ENCODE measurements at places on chromosomes 16 and 17.

DNA sequence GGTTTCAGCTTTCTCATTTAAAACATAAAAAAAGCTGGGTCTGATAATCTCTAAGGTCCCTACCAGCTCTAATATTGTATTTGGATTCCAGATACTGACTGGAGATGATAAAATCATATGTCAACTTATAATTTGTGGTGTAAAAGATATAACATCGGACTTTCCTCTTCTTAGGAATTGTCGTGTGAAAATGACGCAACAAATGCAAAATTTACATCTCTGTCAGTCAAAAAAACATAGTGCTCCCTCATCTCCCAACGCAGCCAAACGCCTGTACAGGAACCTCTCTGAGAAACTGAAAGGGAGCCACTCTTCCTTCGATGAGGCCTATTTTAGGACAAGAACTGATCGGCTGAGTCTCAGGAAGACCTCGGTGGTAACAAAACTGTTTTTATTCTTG lies 197.3 kb downstream of the ANKFN1 start:
- no peak for DNase-seq

- no peak for DNase-seq
Observed at GRCh38 chr17:6142701-6143100, 72.5 kb downstream of the WSCD1 start.

DNA sequence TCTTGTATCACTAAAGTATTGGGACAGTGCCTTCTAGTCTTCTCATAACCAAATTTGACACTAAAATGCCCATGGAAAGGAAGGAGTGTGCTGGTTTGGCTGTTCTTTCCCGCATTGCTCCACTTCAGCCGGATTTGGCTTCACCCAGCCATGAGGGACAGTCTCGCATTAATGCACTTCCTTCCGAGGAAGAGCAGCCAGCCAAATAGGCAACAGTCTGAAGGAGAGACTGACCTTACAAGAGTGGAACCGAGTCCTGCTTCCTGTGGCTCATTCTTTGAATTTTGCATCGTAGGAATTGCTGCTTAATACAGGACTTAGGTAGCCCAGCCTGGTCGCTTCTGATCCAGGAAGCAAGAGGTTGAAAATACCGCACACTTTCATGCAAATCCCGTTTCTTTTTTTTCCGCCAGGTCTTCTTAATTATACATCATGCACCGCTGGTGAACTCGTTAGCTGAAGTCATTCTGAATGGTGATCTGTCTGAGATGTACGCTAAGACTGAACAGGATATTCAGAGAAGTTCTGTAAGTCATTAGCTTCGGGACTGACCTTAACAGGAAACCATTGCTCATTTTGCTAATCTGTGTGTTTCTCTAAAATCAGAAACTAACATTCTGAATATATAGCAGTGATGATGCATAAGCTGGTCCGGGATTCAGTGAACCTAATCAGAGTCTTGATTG lies 38.2 kb downstream of the CLEC16A start:
- no peak for DNase-seq

GRCh38 chr16:25692742-25693508 lies 1.2 kb downstream of the HS3ST4 start:
- no peak for DNase-seq

DNA sequence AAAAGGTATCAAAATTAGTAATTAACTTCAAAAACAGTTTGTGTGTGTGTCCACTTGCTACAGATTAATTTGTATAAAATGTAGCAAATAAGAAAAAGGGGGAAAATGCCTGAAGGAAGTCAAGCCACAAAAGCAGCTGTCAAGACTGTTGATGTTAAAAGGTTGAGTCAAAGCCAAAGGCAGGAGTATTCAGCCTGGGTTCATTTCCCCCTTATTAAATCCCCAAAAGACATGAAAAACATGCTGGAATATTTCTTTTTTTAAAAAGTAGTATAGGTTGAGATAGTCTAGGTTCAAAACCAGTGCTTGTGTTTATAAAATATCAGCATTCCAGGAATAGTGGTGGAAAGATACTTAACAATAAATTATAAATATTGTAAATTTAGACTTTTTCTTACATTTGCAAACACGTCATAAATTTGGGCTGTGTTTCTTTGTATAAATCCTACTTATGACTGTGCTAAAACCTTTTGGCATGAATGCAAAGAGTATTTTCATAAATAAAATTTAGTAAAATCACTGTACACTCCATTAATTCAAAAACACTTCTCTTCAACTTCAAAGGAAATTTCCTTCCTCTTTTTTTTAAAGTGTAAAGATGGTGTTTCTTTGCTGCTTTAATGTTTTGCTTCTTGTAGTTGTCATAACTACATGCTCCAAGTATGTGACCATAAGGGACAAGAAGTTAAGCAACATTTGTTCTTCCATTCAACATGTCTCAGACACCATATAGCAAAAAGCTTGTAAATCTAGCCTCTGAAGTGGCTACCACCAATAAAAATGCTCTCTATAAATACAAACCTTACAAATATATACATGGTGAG lies 72.0 kb downstream of the SKAP1 start:
- DNase-seq: no peak

DNA sequence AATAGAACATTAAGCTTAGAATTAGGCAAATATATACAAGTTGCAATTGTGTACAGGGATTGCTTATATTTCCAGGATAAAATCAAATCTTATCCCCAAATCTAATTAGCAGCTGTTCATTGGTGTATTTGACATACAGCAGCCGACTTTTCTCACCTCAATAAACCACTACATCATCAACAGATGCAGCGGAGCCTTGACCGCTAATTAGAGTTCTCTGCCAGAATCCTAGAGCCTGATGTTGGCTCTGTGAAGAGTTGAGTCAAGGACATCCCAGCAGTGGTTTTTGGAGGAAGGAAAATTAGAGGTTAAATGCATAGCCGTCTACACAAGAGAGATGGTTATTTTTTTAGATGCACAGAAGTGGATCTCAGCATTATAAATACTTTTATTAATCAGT lies 221.9 kb upstream of the CACNG5 start:
- DNase-seq: no peak

DNA sequence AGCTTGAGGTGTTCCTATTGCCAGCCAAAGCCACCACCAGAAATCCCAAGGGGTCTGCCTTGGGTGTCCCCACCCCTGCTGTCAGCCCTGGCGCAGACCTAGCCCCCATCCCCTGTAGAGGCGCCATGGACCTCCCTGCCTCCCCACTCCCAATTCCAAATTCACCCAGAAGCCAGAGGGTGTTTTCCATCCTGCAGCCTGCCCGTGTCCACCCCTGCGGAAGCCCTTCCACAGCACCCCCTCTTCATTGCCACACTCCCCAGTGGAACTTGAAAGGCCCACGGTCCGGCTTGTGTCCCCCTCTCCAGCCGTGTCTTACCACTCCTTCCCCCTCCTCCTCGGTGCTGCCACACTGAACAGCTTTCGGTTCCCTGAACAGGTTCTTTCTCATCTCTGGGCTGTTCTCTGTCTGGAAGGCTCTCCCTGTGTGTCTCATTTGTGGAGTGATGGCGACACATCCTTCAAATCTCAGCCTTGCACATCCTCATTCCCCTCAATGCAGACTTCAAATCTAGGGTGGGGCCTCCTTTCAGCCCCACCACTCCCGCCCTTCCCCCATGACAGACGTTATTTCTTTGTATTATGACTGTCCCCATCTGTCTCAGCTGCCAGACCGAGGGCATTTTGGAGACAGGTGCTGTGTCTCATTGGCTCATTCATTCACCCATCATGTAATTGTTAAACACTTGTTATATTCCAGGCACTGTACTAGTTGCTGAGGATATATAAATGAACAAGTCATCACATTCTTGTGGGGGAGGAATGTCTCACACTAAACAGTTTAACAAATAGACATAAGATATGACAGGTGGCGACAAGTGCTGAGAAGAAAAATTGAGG lies 36.3 kb downstream of the ADGRG5 start:
- DNase-seq: peak; percentile 7

- DNase-seq: peak; percentile 37
Observed at GRCh38 chr16:22898874-22899348, 84.9 kb downstream of the HS3ST2 start.

GRCh38 chr16:62342216-62342615 lies 306.0 kb upstream of the CDH8 start:
- no peak for DNase-seq

GRCh38 chr17:20300436-20300934 lies 166.9 kb downstream of the LGALS9B start:
- DNase-seq: peak; percentile 74

GRCh38 chr17:64155751-64156544 lies 26.0 kb upstream of the ERN1 start:
- peak; percentile 51 for DNase-seq

DNA sequence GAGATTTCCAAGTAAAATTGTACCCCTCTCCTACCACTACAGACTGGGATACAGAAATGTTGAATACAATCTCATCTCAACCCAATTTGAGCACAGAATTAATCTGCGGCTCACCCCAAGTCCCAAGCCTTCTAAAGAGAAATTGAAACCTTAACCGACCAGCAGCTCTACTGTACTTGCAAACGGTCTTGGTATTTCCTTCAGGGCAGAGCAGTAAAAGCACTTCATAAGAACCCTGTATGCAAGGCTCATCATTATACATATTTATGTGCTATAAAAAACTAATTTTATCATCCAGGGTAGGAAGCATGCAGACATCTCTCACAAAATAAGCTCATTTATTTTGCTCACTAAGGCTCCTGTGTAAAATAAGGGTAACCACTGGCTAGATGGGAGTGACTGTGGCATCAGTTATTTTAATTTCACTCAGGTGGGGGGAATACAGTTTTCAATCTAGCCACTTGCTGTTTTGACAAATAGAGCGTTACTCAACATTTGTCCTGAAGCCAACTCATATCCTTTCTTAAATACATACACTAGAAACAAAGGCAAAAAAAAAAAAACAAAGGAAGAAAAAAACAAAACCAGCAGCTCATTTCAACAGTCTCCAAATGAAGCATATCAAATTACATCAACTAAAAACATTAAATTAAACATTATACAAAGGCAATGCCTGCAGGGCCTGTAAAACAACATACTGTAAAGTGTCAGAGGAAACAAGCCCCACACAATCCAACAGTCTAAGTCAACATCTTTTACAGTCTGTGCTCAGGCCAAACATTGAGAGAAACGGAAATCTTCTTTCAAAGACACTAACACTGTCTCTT lies 65.0 kb downstream of the PARN start:
- no peak for DNase-seq

GRCh38 chr17:59712862-59713261 lies 5.4 kb downstream of the VMP1 start:
- DNase-seq: no peak
